NCI-H1436 treated with DMSO at 0.1 percent for 48 hours (cell line): ENCODE measurements at places on chromosomes 2 and 18.
A peak's percentile ranks its signal among the peaks of the same experiment; 100 is the strongest.

GRCh38 chr18:2910261-2910660 lies 63.5 kb downstream of the EMILIN2 start:
- no peak for DNase-seq

- no peak for DNase-seq
Observed at GRCh38 chr2:238409341-238410199, 17.2 kb upstream of the ASB1 start.

- DNase-seq: no peak
Observed at GRCh38 chr2:176038694-176039093, 36.6 kb upstream of the LNPK start.

GRCh38 chr2:71935262-71935848 lies 212.3 kb downstream of the CYP26B1 start:
- DNase-seq: no peak

DNA sequence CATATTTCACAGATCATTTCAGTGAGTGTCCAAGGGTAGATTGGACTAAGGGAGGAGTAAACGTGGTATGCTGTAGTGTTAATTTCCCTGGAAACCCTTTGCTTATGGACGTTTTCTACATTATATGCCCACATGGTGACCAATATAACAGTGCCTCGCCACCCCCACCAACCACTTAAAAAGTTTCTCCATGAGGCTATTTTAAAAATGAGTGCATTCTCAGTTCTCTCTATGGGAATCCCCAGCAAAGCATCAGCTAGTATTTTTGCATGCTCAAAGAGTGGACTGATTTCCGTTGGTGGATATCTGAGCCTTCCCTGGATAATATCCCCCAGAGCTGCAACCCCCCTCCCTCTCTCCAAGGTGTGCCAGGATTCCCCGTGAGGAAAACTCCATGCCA lies 73.2 kb downstream of the TGFA start:
- DNase-seq: no peak

DNA sequence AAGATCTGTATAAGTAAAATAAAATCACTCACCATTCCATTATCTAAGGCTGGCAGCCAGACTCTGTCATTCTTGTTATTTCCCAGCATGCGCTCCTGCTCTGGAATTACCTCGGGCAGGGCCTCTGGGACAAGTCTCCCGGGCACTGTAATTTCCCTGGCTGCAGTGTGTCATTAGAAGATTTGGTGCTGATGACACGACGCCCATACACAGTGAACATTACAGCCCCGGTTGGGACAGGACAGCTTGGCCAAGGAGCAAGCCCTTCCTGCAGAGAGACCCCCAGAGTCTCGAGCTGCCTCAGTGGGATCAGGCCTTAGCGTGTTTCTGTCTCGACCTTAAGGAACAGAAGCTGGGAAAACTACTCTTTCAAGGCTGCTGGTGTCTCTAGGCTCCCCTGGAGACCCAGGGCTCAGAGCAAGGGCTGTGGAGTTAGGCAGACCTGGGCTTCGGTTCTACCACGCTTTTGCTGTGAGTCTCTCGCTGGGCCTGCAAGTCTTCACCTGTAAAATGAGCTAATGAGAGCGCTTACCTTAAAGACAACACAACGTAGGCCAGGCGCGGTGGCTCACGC lies 39.7 kb downstream of the SMAD7 start:
- no peak for DNase-seq

DNA sequence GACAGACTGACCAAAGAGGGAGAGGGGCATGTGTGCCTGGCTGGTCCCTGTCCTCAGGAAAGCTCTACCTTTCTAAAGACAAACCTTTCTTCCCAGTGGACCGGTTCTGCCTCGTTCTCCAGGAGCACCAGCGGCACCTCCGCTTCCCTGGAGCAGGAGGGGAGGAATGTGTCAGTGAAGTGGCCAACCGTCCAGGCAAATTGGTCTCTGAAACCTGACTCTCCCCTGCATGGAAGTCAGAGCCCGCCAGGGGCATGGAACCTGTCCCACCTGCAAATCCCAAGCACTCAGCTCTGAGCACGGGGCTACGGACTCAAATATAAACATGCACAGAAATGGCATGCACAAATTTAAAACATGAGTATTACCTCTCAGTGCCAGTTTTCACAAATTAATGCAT lies 62.9 kb downstream of the COL6A3 start:
- DNase-seq: no peak

GRCh38 chr18:9115984-9116383 lies 13.5 kb downstream of the NDUFV2 start:
- no peak for DNase-seq

GRCh38 chr2:3602553-3603339 lies 7.8 kb downstream of the COLEC11 start:
- DNase-seq: no peak

DNA sequence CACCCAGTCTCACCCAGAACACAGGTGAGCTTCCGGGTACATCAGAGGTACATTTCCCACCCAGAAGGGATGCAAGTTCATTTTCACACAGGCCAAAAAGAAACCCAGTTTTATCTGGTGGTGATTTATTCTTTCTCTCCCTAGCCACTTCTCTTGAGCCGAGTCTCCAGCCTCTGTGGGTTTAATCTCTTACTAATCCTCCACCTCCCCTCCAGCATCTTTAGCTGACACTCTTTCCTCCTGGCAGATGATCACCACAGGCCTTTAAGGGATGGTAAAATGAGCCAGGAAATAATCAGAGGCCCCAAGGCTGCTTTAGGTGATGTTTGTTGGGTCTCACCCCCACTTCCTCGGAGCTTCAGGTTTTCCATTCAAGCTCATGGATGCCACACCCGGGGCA lies 145.7 kb upstream of the DLX2 start:
- DNase-seq: no peak

DNA sequence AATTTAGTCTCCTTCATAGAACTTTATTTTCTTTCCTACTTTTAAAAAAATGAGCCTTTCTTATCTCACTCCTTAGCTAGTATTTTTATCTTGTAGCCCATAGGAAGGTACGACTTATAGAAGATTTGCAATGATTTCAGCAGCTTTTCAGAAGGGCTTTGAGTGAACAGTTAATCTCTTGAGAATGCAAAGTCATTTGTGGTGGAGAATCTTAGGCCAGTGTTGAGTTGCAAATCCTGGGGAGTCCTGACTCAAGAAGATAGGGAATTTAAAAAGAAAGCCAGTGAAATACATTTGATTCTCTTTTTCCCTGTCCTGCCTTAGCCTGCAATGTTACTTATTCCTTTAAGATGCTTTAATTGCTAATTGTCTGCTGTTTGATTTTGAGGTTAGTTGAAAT lies 33.6 kb downstream of the LYPD6 start:
- no peak for DNase-seq

- no peak for DNase-seq
Observed at GRCh38 chr2:217513258-217513657, 489.5 kb downstream of the TNS1 start.

DNA sequence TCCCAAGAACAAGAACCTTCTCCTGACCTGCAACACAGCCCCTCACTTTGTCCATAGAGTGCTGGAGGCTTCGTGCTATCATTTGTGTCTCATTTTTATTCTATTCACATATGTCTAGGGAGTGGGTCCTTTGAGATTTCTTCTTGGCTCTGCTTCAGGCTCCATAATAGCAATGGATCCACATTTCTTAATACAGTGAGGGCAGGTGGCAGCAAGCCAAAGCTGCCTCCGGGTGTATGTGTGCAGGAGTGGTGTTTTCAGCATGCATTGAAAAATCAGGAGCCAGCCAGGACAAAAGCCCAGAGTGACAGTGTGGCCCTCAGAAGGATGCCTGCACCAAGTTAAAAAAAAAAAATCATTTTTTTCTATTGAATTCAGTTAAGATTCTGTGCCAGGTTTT lies 115.1 kb upstream of the PELI1 start:
- DNase-seq: peak; percentile 47

DNA sequence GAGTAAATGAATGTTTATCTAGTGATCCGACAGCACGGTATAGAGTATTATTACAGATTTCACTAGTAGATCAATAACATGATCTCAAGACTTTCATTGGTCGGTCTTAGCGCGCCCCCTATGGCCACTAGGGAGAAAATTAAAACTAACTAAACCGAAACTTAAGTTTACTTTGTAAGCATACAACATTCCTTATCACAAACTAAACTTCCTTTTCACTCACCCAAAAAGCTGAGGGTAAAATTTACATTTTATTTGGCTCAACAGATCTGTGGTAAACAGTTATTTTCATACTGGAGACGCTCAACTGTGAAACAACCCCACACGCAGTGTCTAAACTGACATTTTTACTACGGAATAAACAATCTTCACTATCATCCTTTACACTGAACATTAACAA lies 215.6 kb upstream of the MAP2 start:
- no peak for DNase-seq

GRCh38 chr2:234398531-234398930 lies 98.3 kb downstream of the ARL4C start:
- no peak for DNase-seq

- DNase-seq: no peak
Observed at GRCh38 chr2:73969356-73969755, 15.4 kb upstream of the TET3 start.

- DNase-seq: no peak
Observed at GRCh38 chr2:165056564-165056963, 101.2 kb upstream of the SLC38A11 start.

GRCh38 chr18:68642003-68642402 lies 72.9 kb downstream of the TMX3 start:
- no peak for DNase-seq

GRCh38 chr2:106174056-106174455 lies 20.0 kb downstream of the UXS1 start:
- no peak for DNase-seq

- no peak for DNase-seq
Observed at GRCh38 chr2:31992025-31992579, 18.7 kb downstream of the MEMO1 start.

DNA sequence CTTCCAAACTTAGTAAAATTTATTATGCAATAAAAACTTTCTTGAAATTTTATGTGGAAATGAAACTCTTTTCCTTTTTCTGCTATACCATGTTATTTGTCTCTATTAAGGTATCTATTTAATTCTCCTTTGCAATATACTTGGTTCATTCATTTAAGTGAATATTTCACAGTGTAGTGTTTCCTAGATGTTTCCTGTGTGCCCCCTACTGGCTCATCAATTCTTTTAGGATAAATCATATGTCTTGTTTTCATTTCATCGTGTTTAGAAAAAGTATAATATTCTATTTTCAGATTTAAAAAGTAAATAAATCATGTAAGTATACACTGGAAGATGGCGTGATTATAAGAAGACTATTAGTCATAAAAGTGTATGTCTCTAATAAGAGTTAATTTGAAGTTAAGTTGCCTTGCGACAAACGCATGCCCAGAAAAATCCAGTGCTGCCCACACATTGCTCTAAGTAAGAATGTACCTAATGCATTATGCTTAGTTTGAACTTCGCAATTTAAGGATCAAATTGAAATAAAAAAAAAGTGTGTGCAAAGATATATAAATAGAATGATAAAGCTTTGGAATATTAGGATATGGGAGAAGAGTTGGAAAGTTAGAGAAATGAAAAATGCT lies 525.4 kb downstream of the KCNJ3 start:
- DNase-seq: no peak

- no peak for DNase-seq
Observed at GRCh38 chr2:201901786-201902185, 95.4 kb downstream of the CDK15 start.

- DNase-seq: no peak
Observed at GRCh38 chr2:169189132-169189531, 119.8 kb downstream of the DHRS9 start.

GRCh38 chr2:208807756-208808155 lies 401.2 kb downstream of the PTH2R start:
- DNase-seq: no peak

DNA sequence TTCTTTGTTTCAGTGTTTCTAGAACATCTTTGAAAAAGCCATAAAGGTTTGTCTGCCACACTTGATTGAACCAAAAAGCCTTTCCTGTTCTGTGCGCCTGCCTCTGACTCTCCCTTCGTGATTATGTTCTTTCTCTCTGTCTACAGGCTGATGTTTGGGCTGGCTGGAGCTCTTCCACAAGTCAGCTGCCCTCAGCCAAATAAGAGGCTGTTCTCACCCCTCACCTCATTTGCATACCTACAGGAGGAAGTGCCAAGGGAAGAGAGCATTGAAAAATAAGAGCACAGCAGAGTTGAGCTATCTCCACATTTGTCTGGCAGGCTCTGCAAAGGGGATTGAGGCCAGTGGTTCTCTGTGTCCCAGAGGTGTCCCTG lies 15.8 kb downstream of the INPP5D start:
- DNase-seq: no peak

- DNase-seq: no peak
Observed at GRCh38 chr2:105732101-105732500, 12.6 kb upstream of the NCK2 start.

DNA sequence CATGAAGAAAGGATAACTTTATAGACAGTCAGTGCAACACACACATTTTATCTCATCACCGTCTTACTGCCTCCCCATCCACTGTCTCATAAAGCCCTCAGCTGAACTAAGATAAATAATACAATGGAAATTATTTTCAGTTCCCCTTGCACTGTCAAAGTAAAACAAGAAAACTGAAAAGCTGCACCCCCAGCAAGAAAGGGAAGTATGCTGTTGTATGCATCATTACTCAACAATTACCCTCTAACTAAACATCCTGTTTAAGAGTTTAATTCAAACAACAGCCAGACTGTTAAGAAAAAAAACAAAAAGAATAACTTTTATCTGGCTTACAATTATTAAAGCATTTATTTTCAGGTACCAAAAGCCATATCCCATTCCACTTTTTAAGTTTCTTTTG lies 25.0 kb downstream of the MPPE1 start:
- DNase-seq: no peak

DNA sequence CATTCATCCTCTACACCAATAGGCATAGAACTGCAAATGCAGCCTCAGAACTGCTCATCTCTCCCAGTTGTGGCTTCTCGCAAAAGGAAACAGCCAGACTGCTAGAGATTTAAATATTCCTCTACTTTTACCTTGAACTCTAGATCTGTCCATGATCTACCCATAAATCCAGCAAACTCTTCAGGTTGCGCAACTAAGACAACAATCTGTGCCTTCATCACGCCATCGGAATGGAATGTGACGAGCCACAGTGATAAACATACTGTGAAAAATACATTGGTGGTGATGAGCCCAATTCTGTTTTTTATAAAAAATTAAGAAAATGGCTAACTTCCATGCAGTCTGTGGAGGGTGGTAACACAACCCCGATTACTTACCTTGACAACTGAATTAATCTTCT lies 626.7 kb downstream of the LRRTM4 start:
- no peak for DNase-seq

GRCh38 chr2:45004562-45005191 lies 4.6 kb downstream of the SIX2 start:
- DNase-seq: no peak

GRCh38 chr18:13511961-13512577 lies 214.3 kb downstream of the FAM210A start:
- DNase-seq: no peak

DNA sequence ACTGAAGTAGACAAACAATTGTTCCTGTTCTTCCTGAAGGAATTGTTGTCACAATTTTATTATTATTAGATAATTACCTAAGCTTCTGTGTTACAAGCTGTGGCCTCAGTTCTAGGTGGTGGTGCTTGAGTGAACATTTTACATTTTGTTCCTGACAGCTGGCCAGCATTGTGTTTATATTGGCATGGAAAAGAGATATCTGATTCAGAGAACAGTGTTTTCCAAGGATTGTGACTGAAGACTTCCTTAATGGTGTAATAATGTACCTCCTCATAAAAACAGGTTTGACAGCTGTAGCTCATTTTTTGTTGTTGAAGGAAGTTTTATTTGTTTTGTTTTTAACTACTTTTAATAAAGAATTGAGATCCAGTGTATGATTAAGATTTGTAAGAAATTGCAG lies 95.2 kb downstream of the EPB41L5 start:
- DNase-seq: no peak

- DNase-seq: no peak
Observed at GRCh38 chr2:172340394-172340793, 87.0 kb upstream of the ITGA6 start.

GRCh38 chr2:190036071-190036470 lies 26.5 kb downstream of the MSTN start:
- no peak for DNase-seq
